Activated CD4-positive, alpha-beta T cell treated with anti-CD3 and anti-CD28 coated beads, Interleukin-2, amount 10 ng/mL, durations not matched to agents 24 days and 14 days (primary cell): ENCODE measurements at places on chromosomes 1 and 21. TPM values are rescaled to one million over a fixed set of nuclear protein-coding genes. Genes with fewer than 3 reads are reported as not detected.

RRP1B gene
- total RNA-seq: 82.8 and 83.6 TPM in 2 replicates

RHOC gene
- 48.5 and 53.4 TPM in 2 replicates for total RNA-seq

ORC1 gene
- total RNA-seq: 43.5 and 44.2 TPM in 2 replicates

MMP23B gene
- total RNA-seq: 1.2 and 1.5 TPM in 2 replicates

TCEANC2 gene
- 10.0 and 11.6 TPM in 2 replicates for total RNA-seq

CHML gene
- 19.5 and 21.4 TPM in 2 replicates for total RNA-seq

NHLH1 gene
- 0.40 and 0.54 TPM in 2 replicates for total RNA-seq

- peak; percentile 55 for DNase-seq
Observed at GRCh38 chr1:65011983-65012382, 45.6 kb upstream of the JAK1 start.

DNA sequence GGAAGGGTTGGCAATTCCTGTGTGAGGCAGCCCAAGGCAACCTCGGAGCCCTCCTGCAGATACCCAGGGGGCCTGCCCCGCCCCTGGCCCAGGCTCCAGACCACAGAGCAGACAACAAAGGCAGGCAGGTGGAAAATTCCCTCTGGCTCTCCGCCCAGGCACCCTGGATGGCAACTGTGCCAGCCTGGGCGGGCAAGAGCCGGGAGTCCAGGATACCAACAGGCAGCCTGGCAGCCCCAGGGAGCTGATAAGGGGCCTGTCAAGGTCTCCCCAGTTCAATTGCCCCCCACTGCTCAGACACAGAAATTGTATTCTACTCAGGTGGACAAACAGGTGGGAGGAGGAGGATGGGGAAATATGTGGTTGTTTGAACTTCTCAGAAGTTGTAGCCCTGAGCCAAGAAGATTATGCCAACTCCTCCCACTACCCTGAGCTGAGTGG is 15.4 kb upstream of the GPR37L1 start:
- no peak for DNase-seq

- DNase-seq: no peak
Observed at GRCh38 chr1:167973832-167974231, 37.0 kb upstream of the MPC2 start.

GRCh38 chr1:189524501-189524900 is 953.2 kb downstream of the BRINP3 start:
- DNase-seq: no peak

GRCh38 chr21:42361286-42361685 is 5.0 kb downstream of the TFF1 start:
- DNase-seq: no peak

DNA sequence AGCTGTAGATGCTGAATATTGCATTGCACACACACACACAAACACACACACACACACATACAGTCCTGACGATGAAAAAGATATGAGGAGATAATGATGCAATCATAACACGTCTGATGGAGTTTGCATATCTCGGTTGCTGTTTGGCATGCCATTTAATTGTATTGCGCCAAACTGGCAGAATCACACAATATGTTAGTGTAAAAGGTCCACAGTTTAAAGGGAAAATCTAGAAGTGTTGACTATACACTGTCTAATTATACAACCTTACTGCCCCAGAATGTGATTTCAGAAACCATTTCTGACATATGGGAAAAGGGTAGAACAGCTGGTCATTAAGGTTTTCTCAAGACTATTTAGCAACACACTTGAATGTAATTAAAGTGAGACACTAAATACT is 123.7 kb upstream of the PROX1 start:
- DNase-seq: no peak

DNA sequence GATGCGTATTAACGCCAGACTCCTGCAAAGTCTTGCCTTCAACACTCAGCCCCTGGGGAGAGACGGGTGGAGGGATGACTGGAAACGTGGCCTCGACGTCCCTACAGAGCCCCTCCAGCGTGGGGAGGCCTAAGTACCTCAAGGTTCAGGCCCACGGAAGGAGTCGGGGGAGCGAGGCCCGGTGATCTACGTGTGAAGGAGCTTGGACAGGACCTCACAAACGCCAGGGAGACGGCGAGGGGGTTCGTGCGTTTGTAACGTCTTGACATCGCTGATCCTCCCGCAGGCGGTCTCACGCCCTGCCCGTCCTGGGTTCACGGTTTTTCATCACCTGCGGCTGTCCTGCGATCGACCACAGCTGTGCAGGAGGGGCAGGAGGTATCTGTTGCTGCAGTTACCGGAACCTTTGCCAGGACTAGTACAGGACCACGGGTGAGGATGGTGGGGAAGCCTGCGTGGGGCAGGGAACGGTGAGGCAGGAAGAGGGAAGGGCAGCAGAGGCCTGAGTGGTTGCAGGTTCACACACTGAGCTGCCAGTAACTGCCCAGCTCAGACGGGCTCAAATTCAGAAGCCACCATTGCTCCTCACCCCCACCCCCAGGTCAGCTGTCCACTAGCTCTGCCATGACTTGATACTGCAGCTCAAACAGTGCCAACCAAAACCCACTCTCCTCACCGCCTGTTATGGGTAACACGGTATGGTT is 889 bp upstream of the CCNL2 start:
- no peak for DNase-seq

- peak; percentile 93 for DNase-seq
Observed at GRCh38 chr1:226634166-226634588, 85.6 kb downstream of the STUM start.

GRCh38 chr1:66274634-66275033 is 259.3 kb upstream of the SGIP1 start:
- DNase-seq: peak; percentile 71

DNA sequence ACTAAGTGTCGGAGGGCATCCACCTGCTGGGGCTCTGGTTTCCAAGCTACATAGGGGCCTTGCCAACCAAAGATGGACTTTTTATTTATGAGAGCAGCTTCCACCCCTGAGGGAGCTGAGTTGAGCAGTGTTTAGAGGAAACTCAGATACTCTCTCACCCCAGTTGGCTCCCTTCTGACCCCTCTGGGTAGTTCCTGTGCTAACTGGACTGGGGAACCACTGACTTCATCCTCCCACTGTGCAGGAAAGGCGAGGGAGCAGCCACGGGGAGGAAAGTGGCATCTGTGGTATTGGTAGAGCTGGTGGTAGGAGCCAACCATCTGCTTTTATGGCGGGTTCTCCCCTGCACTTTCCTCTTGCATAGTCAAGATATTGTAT is 70.4 kb downstream of the MPZL1 start:
- no peak for DNase-seq

- no peak for DNase-seq
Observed at GRCh38 chr1:204640578-204640977, 45.0 kb downstream of the LRRN2 start.

DNA sequence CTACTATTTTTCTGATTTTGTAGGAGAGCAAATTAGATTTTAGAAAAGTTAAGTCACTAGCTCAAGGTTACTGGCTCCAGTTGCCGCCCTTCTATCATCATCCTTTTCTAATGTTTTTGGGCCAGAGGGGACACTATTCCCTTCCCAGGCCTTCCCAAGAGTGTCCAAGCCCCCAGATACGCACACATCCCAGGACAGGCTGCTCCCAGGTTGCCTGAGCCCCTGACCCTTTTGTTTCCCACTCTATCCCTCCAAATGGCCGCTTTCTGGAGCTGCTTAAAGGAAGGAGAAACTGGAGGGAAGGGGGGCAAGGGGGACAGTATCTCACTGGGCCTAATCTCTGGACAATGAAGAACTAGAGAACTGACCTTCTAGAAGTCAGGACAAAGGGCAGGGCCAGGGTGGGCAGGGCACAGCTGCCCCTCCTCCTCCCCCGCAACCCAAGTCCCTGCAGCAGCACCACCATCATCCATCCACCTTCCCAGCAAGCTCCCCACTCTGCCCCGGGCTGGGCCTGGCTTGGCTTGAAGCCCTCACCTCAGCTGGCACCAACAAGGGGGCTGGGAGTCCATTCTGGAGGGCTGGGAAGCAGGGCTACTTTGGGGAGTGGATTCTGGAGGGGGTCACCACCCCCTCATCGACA is 1.1 kb upstream of the MAP7D1 start:
- DNase-seq: peak; percentile 61
